ENCODE measurements at places on chromosomes 4 and X.

GRCh38 chrX:40318076-40318475, 220.3 kb upstream of the BCOR start:
- no peak for DNase-seq

DNA sequence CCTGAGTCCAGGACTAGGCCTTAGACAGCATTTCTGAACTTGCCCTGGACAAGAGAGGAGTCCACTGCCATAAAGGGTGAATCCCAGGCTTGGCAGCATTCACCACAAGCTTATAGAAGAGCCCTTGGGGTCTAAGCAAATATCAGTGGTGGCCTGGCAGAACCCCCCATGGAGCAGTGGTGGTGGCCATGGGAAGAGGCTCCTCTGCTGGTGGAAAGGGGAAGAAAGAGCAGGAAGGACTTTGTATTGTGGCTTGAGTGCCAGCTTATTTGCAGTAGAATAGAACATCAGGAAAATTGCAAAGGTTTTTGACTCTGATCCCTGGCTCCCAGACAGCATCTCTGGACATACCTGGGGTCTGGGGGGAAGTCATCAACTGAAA, 58.1 kb upstream of the STARD8 start:
- no peak for DNase-seq

DNA sequence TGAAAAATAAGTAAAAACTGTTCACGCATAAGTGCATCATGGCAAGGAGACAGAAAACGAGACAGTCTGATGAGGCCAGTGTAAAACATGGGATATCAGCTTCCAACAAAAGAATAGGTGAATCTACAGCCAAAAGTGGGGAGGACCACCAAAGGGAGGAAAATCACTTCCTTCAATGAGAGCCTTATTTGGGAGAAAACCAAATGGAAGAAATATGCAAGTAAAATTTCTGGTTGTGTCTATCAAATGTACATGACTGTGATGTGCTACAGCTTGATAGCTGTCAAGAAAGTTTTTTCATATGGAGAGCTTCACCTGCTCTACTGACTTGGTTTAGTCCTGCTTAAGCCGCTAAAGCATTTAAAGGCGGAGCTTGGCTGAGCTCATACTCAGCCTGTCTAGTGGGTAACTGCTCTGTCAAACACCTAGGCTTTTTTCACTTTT, 66.2 kb downstream of the MAGEA1 start:
- no peak for DNase-seq

DNA sequence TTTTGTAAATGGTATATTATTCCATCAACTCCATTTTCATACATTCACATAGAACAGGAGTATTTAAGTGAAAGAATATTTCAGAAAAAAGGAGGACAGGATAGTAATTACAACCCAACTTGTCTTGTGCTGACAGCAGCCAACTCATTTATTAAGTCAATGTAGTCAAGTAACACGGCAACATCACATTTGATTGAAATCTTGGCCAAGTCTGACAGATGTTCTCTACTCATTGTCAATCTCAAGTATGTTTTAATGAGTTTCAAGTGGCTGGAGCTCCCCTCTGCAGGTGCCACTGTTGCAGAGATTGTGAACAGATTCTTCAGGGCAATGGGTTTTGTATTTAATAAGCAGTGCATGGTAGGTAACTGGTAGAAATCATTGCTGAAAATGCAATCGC, 332.5 kb downstream of the C4orf33 start:
- DNase-seq, result no peak

GRCh38 chrX:149630681-149631233, 835 bp downstream of the TMEM185A start:
- DNase-seq, result no peak

- no peak for DNase-seq
Observed at GRCh38 chr4:123767806-123768205, 371.2 kb downstream of the SPRY1 start.

GRCh38 chrX:39144323-39144722, 343.1 kb downstream of the MID1IP1 start:
- no peak for DNase-seq

DNA sequence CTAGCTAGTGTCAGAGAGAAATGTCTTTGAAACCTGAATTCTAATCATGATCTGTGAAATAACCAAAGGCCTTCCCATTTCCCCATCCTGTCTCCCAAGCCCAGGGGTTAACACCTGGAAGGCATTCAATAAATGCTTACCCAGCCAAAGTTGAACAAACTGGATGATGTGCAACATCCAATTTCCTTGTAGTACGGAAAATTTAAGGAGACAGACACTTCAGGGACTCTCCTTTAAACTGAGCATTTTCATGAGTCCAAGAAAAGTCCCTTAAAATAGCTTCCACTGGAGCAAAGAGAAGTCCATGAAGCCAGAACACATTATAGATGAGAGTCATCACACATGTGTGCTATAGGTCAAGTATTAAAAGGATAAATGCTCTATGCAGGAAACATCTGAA, 271.2 kb downstream of the RAB28 start:
- DNase-seq, result no peak

DNA sequence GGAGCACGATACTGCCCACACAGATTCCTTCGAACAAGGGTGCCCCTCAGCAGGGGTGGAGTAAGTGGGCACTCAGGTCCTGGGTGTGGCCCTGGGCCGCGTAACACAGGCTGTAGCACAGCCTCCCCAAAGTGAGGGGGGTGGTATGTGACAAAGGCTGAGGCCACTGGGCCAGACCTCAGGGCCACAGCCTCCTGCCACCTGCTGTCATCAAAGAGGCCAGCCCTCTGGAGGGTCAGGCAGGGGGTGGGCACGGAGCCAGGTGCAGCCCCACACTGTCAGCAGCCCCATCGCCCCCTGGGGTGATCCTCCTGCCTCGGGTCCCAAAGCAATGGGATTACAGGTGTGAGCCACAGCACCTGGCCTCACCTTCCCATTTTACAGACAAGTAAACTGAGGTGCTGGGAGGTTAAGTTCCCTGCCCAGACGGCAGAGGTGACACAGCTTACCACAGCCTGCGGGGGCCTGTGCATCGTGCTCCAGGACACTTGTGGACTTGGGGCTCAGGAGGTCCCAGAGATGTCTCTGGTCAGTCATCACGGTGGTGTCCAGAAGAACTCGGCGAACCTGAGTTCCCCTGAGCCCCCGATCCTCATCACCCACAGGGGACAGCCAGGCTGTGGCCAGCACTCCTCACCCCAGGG, 27.5 kb upstream of the MXD4 start:
- no peak for DNase-seq

DNA sequence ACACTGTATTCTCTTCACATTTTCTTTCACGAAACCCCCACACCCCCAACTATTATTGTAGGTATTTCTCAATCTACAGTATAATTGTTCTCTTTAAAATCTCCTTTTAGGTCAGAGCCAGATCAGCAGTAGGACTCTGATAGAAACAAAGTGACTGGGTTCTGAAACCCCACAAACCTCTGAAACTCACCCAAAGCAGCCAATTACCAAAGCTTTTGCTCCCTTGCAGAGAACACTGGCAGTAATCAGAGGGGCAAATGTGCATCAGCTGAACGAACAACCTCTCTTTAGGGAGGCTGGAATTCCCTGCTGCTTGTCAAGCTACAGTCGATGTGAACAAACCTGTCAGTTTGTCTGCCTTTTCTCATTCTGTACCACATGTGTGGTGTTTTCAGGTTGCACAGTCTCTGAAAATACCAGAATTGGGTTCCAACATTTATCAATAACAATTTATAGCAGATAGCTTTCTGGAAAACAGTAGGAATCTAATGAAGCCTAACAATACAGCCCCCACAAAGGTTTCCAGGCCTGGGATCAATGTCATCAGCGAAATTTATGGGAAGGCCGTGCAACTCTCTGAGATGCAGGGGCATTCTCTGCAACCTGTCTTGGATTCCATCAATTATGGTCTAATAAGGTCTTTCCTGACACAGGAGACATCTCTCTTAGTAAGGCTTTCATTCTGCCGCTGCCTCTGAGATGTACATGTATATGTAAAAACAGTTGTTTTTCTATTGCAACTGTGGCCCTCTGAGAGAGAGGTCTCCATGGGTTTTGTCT, 395.9 kb downstream of the GPAT3 start:
- DNase-seq, result no peak

GRCh38 chr4:140156529-140157171, 2.7 kb upstream of the MAML3 start:
- DNase-seq, result no peak

GRCh38 chr4:118957722-118958445, 69.2 kb downstream of the SYNPO2 start:
- DNase-seq, result no peak

GRCh38 chr4:5378002-5378401, 326.7 kb downstream of the STK32B start:
- no peak for DNase-seq

GRCh38 chr4:13933191-13933590, 305.7 kb upstream of the BOD1L1 start:
- no peak for DNase-seq

DNA sequence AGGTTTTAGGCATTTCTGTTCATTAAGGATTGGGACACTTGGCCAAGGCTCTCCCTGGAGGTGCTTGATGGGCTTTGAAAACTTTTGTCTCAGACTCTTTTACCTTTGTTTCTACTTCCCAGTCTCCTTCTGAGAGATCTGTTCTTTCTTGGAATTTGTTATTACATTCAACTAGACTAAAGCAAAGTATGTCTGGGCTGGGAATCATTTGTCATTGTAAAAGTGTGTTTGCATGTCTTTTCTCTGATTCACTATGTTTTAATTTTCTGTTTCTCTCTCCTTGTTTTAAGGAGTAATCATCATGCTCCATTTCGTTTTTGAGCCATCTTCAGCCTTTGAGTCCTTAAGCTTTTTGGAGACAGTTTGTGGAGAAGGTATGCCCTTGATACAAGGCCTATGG, 12.2 kb upstream of the PGRMC2 start:
- DNase-seq, result no peak

GRCh38 chrX:2445662-2446623, 54.8 kb downstream of the DHRSX start:
- no peak for DNase-seq

GRCh38 chrX:140762061-140762460, 52.5 kb downstream of the LINC00632 start:
- DNase-seq, result no peak

GRCh38 chrX:96889726-96890125, 6.0 kb downstream of the RPA4 start:
- no peak for DNase-seq
